ENCODE measurements at places on chromosomes 16 and 17.

- DNase-seq: no peak
Measured at GRCh38 chr16:10987361-10988163, 43.2 kb downstream of the CLEC16A start.

- DNase-seq: no peak
Measured at GRCh38 chr17:40106760-40107521, 6.6 kb upstream of the NR1D1 start.

GRCh38 chr17:5942687-5943086, 127.5 kb upstream of the WSCD1 start:
- no peak for DNase-seq

- no peak for DNase-seq
Measured at GRCh38 chr17:81479175-81480071, 33.2 kb downstream of the ACTG1 start.

GRCh38 chr16:10386517-10387100, 748 bp downstream of the ATF7IP2 start:
- no peak for DNase-seq

- no peak for DNase-seq
Measured at GRCh38 chr17:61305024-61305423, 94.6 kb upstream of the TBX2 start.
